ENCODE measurements at places on chromosomes 5 and 9.

DNA sequence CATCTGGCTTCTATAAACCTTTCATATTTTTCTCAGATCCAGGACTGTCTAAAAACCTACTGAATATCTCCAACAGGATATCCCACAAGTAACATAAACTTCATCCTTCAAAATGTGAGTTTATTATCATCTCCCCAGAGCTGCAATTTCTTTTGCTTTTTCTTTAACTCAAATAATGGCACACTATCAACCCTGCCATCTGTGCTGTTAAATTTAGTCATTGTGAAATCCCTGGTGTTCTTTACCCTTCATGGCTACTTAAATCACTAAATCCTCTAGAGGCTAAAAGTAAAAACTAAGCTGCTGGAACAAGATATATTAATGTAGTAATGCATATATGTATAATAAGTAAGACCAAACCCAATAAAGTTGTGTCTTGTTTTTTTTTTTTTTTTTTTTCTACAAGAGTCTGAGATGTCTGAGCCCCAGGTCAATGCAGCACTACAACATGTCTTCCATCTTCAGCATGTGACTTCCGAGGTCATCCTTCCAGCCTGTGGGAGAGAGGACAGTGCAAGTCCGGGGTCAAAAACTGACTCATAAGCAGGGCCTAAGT, 362.9 kb downstream of the ADGRV1 start:
- no peak for DNase-seq

DNA sequence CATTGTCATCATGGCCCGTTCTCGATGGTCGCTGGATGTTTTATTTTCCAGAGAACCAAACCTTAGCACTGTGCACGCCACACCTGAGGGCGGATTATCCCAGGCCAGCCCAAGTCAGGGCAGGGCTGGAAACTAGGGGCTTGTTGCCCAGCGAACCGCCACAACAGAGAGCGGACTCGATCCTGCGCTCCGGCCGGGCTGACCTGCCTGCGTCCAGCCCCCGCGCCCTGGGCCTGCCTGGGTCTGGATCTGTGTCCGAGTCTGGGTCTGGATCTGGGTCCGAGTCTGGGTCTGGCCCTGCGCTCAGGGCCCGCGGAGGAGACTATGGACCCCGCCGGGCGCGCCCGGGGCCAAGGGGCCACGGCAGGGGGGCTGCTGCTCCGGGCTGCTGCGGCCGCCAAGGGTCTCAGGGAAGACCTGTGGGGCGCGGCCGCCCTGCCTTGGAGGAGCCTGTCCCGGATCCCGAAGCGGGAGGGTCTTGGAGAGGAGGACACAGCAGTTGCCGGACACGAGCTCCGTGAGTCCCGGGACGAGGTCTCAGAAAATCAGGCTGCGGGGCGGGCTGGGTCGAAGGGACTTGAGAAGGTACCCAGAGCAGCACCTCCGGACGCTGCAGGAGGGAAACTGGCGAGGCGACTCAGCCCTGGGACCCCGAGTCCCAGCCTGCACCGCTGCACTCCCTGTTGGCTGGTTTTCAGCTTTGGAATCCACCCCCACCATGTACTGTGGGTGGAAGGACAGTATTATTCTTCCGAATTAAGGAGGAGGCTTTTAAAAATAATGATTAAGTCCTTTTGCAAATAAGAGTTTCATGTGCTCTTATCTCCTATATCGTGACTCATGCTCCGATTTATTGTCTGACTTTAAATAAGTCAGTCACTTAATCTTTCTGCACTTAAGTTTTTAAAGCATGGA, at the start of gene ANKDD1B:
Gene ANKDD1B (plus strand): TSS at position 143 of the 915 bp plus-strand sequence. CDS start 182 bp downstream, at position 325.
- no peak for DNase-seq

GRCh38 chr5:166535641-166536040, 1755.8 kb upstream of the WWC1 start:
- no peak for DNase-seq

DNA sequence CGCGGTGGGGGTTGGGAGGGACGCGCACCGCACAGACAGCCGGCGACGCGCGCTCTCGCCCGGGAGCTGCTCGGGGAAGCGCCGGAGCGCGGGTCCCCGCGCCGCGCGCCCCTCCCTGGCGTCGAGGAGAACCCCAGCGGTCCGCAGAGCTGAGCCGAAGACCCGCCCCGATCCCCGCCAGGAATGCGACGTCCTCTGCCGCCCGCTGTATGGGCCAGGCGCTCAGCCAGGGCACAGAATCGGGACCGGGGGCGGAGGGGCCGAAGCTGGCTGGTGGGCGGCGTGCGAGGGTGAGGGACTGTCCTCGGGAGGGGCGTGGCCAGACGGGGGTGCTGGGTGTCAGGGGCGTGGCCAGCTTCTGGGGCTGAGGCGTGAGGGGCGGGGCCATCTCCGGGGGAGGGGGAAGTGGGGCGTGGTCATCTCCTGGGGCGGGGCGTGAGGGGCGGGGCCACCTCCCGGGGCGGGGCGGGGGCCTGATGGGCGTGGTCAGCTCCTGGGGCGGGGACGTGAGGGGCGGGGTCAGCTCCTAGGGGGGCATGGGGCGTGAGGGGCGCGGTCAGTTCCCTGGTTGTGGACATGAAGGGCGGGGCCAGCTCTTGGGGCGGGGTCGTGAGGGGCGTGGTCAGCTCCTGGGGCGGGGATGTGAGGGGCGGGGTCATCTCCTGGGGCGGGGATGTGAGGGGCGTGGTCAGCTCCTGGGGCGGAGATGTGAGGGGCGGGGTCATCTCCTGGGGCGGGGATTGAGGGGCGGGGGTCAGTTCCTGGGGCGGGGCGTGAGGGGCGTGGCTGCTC, 965 bp downstream of the PTGDS start:
- no peak for DNase-seq

- DNase-seq: no peak
Measured at GRCh38 chr9:127567035-127567729, 44.9 kb upstream of the STXBP1 start.

DNA sequence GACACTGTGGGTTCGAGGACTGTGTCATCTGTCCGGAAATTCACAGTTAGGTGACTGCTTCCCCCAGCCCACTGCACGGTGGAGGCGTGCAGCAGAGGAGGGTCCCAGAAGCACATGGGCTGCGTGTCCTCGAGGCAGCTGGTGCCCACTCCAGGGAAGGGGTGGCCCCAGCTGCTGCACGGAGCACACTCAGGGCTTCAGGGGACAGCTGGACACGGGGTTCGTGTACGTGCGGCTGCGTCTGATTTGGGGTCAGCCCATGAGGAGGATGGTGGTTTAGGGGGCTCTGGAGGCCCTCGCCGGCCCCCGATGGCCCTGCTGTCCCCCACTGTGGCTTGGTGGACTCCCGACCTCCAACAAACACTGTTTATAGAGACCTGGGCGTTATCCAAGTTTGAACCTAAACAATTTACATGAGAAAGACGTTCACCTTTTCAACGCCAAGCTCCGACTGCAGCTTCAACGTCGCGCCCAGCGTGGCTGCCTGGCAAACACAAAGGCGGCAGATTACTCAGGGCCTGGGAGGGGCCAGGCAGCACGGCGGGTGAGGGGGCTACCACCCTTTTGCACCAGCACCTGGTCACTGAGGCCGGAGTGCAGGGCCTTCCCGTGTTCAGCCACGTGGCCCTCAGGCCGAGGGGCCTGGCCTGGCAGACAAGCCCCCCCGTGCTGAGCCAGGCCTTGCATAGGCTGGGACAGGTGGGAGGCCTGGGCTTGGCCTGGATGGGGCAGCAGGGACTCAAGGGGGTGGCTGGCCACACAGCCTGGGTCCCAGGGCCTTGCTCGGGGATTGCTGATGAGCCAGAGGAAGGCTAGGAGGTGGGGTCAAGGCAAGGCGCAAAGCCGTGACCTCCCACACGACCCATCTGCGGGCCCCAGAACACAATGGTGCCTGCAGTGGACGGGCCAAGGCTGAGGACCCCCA, 55.2 kb downstream of the EXD3 start:
- no peak for DNase-seq

GRCh38 chr9:126239515-126239914, 87.1 kb upstream of the MVB12B start:
- no peak for DNase-seq

GRCh38 chr9:82410306-82410705, 421.7 kb downstream of the SPATA31D1 start:
- DNase-seq: no peak

DNA sequence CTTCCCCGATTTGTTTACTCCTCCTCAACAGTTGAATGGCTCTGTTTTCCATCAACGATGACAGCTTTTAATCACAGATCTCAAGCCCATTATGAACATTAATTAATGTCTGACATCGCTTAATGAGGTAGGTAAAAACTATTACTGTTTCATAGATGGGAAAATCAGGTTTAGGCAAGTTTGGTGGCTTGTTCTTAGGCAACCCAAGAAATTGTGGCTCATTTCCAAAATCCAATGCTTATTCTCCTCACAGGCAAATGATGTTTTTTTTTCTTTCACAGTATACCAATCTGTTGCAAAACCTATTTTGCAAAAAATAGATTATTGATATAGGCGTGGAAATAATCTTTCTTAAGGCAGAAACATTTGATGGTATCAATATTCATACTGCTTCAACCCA, 70.8 kb upstream of the CHD1 start:
- no peak for DNase-seq

- no peak for DNase-seq
Measured at GRCh38 chr9:130177898-130178805, 5.9 kb downstream of the NCS1 start.
